ENCODE measurements at places on chromosomes 4 and X.

- DNase-seq, result no peak
These were observed 13.8 kb downstream of the GPC3 start for GRCh38 chrX:133971586-133971985.

DNA sequence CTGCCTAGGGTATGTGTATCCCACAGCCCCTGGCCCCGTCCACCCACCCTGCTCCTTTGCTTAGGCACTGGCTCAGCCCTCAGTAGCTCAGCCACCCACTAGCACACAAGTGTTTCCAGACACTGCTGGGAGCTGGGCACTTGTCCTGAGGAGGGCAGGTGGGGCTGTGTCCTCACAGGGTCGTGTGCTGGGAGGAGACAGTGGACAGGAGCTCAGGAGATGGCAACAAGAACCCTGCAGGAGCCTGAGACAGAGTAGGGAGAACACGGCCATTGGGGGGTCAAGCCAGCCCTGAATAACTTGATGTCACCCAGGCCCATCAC, 5.5 kb upstream of the CPLX1 start:
- DNase-seq, result no peak

GRCh38 chrX:131595120-131595519, 51.2 kb downstream of the OR13H1 start:
- no peak for DNase-seq

GRCh38 chrX:72652082-72652481, 62.0 kb downstream of the PHKA1 start:
- no peak for DNase-seq

Data from coronary artery (tissue), 2 donors.